RPMI7951 (cell line): ENCODE measurements at places on chromosomes 6 and 20. TPM values are rescaled to one million over a fixed set of nuclear protein-coding genes. Genes with fewer than 3 reads are reported as not detected.

RRAGD gene
- under 0.01 and 0.20 TPM in 2 replicates for total RNA-seq

PPP1R16B gene
- total RNA-seq = under 0.01 TPM in 2 replicates

RIPOR3 gene
- total RNA-seq = 10.0 and 10.8 TPM in 2 replicates

FAM184A gene
- total RNA-seq = 0.24 and 0.78 TPM in 2 replicates

BLCAP gene
- total RNA-seq = 57.5 and 64.4 TPM in 2 replicates

C6orf52 gene
- 1.7 TPM in 1 of 2 replicates, not detected in the other for total RNA-seq

MYMX gene
- not detected in 2 replicates for total RNA-seq

SMPDL3A gene
- total RNA-seq = 3.4 and 4.0 TPM in 2 replicates

RAB32 gene
- total RNA-seq = 104 and 125 TPM in 2 replicates

CD109 gene
- 67.4 and 75.9 TPM in 2 replicates for total RNA-seq

DNA sequence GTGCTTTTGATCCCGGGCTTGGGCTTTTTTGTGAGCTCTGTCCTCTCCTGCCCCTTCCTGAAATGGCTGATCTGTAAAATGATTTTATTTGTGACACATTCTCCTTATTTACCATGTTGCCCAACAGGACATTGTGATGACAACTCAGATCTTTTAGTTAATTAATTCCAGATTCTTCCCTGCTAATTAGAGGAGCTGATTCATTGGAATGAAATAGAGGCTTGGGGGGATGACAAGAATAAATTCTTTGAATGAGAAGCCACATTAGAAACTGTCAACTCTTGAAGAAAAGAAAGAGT is 26.1 kb upstream of the GABRR1 start:
- no peak for DNase-seq

DNA sequence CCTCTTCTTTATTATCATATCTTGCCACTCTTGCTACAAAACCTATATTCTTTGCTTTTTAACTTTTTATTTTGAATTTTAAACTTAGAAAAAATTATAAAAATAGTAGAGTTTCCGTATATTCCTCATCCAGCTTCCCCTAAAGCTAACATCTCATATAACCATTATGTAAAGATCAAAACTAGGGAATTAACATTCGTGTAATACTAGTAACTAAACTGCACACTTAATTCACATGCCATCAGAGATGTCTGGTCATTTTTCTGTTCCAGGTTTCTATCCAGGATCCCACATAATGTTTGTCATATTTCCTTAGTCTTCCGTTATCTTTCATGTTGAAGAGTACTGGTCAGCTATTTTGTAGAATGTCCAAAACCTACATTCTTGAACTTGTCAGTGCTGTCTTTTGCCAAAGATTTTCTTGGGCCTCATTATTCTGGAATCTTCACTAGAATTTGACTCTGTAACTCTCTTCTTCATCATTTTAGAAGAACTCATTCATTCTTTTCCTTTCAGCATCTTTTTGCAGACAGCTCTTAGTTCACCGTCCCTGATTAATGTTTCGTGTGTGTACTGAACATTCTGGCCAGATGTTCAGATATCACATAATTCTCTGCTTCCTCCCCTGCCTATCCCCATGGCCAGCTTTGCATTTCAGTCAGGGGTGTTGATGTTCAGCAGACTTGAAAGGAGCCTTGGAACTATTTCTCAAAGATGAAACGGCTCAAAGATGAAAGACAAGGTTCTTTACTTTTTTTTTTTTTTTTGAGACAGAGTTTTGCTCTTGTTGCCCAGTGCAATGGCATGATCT is 9.4 kb downstream of the CTNNBL1 start:
- no peak for DNase-seq

DNA sequence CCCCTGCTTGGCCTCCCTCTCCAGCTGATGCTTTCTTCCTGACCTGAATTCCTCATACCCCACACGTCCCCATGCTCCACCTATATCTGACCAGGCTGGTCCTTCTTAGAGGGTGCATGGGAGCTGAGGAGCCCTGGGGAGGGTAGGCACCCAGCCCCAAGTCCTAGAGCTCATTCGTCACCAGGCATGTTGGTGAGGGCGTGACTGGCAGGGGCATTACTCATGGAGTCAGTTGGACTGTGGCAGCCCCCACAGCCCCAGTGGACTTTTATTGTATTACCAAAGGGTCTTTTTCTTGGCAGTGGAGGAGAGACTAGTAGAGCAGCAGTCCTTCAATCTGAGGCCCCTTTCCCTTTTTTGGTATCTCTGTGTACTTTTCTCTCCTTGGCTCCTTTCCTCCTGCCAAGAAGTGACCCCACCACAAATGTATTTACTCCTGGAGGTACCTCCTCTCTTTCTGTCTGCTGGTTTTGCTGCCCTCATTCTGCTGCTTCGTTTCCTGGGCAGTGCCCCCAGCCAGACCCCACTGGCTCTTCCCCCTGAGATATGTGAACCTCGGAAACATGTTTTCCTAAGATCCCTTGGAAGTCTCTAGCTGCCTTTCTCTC is 10.4 kb upstream of the SGK2 start:
- no peak for DNase-seq

GRCh38 chr6:62980093-62980492 is 231.2 kb upstream of the FKBP1C start:
- no peak for DNase-seq

DNA sequence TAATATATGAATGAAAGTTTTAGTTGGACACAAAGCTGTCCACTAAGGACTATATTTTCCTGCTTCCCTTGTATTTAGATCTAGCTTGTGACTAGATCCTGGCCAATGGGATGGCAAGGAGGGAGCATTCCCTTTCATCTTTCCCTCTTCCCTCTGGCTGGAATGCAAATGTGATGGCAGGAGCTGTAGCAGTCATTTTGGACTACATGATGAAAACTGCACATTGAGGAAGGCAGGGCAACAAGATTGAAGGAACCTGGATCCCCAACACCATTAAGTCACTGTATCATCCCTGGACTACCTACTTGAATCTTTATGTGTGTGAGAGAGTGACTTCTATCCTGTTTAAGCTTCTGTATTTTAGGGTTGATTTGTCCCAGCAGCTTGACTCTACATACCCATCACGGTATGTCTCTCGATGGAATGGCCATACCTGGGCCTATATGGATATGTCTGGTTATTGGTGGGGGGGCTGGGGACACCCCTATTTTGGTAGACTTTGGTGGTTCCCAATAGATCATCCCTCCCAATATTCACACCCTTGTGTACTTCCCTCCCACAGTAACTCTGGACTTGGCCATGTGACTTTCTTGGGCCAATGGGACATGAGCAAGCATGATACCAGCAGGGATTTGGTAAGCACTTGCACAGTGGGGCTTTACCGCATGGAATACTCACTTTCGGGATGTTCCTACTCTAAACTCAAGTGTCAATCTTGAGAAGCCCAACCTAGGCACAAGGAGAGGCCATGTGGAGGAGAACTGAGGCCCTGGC is 128.5 kb downstream of the VEGFA start:
- no peak for DNase-seq

DNA sequence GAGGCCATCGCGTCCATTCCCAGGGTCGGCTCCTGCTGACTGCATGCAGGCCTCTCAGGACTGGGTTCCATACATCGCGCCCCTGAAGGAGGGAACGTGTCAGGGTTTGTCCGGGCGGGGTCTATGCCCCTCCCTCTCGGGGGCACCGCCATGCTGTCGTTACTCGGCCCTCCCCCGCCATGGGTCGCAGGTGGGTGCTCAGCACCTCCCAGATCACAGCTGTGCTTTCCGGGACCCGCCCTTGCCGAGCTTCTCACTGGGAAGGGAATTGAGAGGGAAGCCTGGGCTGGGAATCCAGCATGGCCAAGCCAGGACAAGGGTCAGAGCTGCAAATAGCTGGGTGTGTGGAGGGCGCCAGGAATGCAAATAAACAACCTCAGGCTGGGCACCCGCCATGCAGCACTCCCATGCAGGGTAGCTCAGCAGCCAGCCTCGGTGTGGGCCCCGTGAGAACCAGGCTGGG is at the start of gene FRMD1:
Gene FRMD1 (minus strand): TSS at position 270 of the 463 bp plus-strand sequence. CDS start 118 bp downstream, at position 152.
- no peak for DNase-seq

DNA sequence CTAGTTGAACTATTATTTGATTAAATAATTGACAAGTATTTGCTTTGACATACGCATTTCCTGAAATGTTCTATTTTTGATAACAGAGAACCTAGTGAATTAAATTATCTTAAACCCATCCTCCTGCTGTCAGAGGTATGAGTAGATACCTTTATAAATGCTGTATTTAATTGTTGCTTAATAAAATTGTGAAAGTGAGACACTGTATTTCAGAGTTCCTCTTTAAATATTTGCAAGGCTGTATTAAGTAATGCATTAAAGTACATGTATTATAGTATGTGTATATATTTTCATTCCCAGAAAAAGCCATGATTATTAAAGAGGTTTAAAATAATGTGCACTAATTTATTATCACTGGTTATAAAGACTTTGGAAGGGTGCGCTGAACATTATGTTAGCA is 483.8 kb downstream of the TFAP2B start:
- DNase-seq = no peak

DNA sequence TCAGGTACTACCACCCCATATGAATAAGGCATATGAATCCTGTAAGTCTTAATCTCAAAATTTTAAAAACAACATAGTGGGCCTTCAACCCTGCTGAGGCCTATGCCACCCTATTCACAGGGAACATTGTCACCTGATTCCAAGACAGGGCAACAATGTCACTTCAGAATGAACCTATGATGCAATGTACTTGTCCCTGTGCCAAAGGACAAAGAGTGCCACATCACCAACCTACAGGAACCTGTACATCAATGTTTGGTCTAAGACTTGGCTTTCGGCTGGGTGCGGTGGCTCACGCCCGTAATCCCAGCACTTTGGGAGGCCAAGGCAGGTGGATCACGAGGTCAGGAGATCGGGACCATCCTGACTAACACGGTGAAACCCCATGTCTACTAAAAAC is 318.5 kb upstream of the JARID2 start:
- no peak for DNase-seq

DNA sequence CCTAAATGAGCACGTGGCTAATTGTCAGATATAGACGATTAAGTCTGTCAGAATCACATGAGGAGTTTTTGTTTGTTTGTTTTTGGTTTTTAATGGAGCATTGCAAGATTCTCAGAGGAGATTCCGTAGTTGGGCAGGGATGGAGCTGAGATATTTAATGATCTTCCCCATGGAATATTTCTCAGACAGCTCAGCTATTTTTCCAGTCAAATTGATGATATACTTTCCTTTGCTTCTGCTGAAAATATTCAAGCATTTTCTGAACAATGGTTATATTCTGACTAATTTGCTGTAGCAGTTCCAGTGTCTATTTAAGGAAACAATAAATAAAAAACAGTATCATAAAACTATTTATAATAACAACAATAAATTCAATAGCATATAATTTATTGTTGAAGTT is 348.4 kb downstream of the KIF16B start:
- no peak for DNase-seq

DNA sequence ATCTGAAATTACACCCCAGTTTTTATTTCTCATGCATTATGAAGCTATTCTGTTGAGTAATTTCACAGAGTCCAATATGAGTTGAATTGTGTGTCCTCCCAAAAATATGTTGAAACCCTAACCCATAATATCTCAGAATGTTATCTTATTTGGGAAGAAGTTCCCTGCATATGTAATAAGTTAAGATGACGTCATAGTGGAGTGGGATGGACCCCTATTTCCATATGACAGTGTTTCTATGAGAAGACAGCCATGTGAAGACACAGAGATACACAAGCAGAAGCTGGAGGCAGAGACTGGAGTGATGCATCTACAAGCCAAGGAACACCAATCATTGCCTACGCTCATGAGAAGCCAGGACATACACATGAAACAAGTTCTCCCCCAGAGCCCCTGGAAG is 81.3 kb downstream of the RFPL4B start:
- DNase-seq = no peak

DNA sequence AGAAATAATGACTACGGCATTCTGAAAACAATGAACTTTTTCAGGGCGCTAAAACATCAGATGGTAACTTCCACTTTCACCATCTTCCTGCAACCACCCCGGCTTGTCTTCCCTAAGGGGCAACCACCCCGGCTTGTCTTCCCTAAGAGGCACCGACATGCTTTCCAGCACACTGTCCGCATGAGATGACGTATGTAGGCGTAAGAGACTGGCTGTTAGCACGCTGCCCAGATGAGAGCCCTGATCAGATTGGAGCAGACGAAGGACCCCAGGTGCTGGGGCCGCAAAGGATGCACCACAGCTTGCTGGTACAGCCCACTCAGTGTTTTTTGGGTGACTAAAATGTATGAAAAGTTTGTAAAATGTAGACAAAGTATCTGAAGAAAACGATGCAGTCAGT is 29.3 kb downstream of the ASCC3 start:
- no peak for DNase-seq

- DNase-seq = no peak
Observed at GRCh38 chr6:93259332-93259731, 160.0 kb downstream of the EPHA7 start.

DNA sequence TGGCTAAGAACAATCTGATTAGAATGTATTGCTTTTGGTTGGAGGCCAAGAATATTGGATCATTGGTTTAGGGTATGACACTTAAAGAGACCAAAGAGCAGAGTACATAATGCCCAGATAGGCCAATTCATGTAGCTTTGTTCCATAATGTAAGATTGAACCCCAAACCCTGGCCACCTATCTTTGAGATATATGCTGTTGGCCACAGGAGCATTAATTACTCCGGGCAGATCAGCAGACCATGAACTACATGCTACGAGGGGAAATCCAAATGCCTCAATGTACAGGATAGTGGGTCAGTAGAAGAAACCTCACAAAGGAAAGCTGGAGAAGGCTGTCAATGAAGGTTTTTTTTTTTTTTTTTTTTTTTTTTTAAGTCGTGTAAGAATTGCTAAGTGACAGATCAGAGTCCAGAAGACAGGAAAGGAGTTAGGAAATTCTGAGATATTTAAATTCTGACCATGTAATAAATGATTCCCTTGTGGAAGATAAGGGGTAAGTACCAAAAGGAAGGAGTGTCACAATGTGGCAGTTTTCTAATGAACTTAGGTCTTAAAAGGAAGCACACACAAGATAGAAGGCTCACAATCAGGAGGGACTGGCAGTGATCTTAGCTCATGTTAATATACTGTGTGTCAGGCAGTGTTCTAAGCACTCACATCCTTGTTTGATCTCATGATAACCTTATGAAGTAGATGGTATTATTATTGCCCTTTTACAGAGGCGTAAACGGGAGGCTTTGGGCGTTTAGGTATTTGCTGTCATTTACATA is 61.4 kb downstream of the CARMIL1 start:
- no peak for DNase-seq

DNA sequence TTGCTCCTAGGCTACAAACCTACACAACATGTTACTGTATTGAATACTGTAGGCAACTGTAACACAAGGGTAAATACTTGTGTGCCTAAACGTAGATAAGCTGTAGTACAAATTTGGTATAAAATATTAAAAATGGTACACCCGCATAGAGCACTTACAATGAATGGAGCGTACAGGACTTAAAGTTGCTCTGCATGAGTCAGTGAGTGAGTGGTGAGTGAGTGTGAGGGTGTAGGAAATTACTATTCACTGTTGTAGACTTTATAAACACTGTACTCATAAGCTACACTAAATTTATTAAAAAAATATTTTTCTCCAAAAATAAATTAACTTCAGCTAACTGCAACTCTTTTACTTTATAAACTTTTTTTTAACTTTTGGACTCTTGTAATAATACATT is 391.6 kb downstream of the ADGRB3 start:
- DNase-seq = no peak

- no peak for DNase-seq
Observed at GRCh38 chr20:57117296-57117695, 149.1 kb downstream of the BMP7 start.

GRCh38 chr20:37615340-37616109 is 78.3 kb upstream of the CTNNBL1 start:
- DNase-seq = peak; percentile 47

- DNase-seq = no peak
Observed at GRCh38 chr6:91827151-91827550, 1240.3 kb upstream of the MAP3K7 start.

- DNase-seq = peak; percentile 30
Observed at GRCh38 chr6:87237804-87238203, 82.4 kb downstream of the ZNF292 start.

GRCh38 chr6:27188885-27189418 is 58.5 kb upstream of the PRSS16 start:
- DNase-seq = peak; percentile 78
